Foreskin keratinocyte (primary cell): ENCODE measurements at places on chromosomes 1 and 21. TPM values are rescaled to one million over a fixed set of nuclear protein-coding genes. Genes with fewer than 3 reads are reported as not detected.

The ADGRL4 gene
- total RNA-seq = not detected in 2 replicates

The SHISAL2A gene
- not detected in 2 replicates for total RNA-seq

The S100A8 gene
- 4.1 and 6.2 TPM in 2 replicates for total RNA-seq

The NUCKS1 gene
- total RNA-seq = 143 and 159 TPM in 2 replicates

The FCRL4 gene
- total RNA-seq = not detected in 2 replicates

The INTS7 gene
- 20.4 and 21.3 TPM in 2 replicates for total RNA-seq

The LCE2A gene
- 0.18 and 0.71 TPM in 2 replicates for total RNA-seq

The PYHIN1 gene
- 0.10 and 0.11 TPM in 2 replicates for total RNA-seq

The FAM151A gene
- not detected in 2 replicates for total RNA-seq

The SMPDL3B gene
- total RNA-seq = 0.42 and 0.48 TPM in 2 replicates

The KCNT2 gene
- total RNA-seq = 0.03 TPM in 1 of 2 replicates, not detected in the other

The CFAP74 gene
- 0.03 and 0.07 TPM in 2 replicates for total RNA-seq

The OR2AK2 gene
- total RNA-seq = not detected in 2 replicates

The CFHR5 gene
- total RNA-seq = not detected in 2 replicates

The C1orf94 gene
- total RNA-seq = not detected in 2 replicates

The CYP2J2 gene
- 8.2 and 8.5 TPM in 2 replicates for total RNA-seq

The CTSK gene
- total RNA-seq = 6.1 and 7.2 TPM in 2 replicates
